Stimulated activated CD8-positive, alpha-beta memory T cell treated with anti-CD3 and anti-CD28 coated beads, Interleukin-7, amount 100 ng/mL, for 4 hours (primary cell): ENCODE measurements at places on chromosomes 12 and 14.

DNA sequence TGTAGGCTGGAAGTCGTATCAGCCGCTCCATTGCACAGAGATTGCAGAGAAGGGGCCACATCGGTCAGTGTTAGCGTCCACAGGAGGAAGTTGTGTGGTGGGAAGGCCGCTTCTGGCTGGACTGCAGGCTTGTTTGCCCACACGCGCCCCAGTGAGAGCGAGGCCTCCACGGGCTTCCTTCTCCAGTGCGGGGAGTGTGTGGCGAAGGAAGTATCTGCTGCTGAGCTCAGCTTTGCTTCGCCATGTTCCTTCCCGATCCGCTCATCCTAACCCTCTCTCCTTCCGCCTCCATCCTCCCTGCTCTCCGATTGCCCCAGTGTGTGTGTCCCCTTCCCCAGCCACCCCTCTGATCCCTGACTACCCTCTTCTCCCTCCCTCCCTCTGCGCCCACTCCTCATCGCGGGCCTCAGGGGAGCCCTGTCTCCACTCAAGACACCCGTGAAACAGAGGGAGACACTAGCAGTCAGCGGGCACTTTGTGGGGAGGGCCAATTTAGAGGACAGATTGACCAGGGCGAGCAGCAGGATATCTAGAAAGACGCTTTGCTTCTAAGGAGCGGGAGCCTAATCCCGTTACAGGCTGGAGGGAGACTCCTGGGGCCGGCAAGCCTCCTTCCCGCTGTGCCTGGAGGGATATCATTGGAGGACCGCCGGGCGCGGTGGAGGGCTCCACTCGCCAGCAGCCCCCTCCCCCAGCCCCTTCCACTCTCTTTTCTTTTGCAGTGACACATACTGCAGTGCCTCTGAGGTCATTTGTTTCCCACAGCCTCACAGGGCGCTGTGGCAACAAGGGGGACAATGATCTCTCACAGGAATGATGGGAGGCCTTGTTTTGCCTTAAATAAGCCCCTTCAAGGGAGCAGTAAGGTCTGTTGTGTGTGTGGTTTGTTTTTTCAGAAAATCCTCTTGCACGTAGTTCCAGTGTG is 428.8 kb downstream of the ZFP36L1 start:
- no peak for DNase-seq

GRCh38 chr14:55580470-55581341 is 699 bp downstream of the KTN1 start:
- peak; percentile 8 for DNase-seq

GRCh38 chr12:1890810-1891209 is 27.6 kb downstream of the CACNA2D4 start:
- DNase-seq = no peak

DNA sequence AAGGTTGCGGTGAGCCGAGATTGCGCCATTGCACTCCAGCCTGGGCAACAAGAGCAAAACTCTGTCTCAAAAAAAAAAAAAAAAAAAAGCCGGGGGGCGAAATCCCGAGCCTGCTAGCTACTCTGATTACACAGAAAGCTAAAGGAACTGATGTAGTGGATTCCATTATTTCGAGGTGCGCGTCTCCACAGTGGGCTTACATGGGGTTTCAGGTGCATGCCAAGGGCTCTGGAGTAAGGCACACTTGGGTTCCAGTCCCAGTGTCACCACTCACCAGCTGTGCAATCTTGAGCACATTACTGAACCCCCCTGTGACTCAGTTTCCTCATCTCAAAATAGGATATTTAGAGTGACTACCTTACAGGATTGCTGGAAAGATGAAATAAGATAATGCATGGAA is 1.7 kb upstream of the RAB15 start:
- no peak for DNase-seq

GRCh38 chr12:27780612-27781408 is 774 bp upstream of the MANSC4 start:
- DNase-seq = no peak

GRCh38 chr14:35375558-35376025 is 29.0 kb downstream of the NFKBIA start:
- DNase-seq = no peak

DNA sequence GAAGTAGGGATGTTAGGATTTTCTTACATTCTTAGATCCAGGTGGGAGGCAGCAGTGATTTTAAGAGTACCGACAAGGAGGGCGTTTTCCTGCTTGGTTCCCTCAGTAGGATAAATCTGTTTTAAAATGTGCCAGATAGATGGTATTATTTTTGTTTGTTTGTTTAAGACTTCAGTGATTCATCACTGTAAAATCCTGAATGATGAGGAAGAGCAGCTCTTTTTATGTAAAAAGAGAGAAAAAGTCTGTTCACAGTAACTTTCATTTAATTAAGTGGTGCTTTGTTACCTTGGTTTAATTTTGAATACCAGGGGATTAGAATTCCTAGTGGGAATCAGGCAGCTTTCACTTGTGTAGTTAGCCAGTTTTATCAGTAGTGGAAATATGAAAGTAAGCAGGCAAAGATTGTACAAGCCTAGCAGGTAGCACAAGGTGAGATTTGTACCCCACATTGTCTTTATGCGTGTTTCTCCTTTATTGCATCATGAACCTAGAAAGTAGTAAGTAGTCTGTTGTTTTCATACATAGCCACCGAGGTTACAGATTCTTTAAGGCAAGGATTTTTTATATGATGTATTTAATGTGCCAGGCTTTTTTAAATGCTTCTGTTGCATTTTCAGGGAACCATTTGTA is 349.6 kb downstream of the CCDC91 start:
- no peak for DNase-seq

DNA sequence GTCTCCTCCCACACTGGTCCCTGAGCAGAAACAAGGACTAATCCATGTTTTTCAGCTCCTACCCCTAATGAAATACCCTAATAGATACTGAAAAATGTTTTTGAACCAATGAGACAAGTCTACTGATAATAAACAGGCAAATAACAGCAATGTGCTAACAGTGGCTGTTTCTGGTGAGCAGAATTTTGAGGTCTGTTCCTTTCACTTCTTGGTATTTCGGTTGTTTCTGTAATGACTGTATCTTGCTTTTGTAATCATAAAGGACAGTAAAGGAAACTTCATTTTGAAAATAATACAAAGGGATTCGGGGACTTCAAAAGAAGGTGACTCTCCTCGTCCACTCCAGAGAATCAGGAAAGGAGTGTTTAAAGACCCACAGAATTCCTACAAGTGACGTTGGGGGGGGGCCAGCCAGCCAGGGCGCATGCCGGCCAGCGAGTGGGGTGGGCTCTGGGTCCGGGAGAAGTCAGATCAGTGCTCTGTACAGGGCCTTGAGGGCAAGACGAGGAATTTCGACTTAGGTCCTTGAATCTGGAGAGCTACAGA is 1.1 kb upstream of the CD9 start:
- DNase-seq = no peak

- DNase-seq = no peak
Observed at GRCh38 chr12:20105943-20106342, 262.4 kb upstream of the PDE3A start.
